ENCODE measurements at places on chromosomes 2 and 18.

DNA sequence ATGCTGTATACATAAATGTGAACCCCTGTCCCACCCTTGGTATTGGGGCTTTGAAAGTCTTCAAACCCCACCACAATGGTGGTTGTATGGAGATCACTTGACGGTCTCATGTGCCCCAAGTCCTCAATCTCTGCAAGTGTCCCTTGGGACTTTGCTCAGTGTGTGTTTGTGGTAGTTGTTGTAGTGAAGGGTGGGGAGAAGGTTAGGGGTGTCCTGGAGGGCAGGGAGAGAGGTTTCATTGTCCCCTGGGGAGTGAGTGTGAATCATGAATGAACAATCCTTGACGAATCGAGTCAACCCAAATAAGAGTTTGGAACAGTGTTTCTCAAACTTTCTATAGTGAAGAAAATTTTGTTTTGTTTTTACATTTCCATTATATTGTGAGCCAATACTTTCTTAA, 28.1 kb downstream of the COL4A3 start:
- no peak for DNase-seq

- DNase-seq = no peak
Observed at GRCh38 chr2:110910423-110910822, 178.1 kb downstream of the ACOXL start.

- DNase-seq = no peak
Observed at GRCh38 chr2:168480356-168480755, 24.3 kb downstream of the CERS6 start.

GRCh38 chr18:58204776-58205442, 160.9 kb downstream of the NEDD4L start:
- DNase-seq = no peak

GRCh38 chr18:62389761-62390481, 64.8 kb downstream of the TNFRSF11A start:
- no peak for DNase-seq

All from stimulated activated CD4-positive, alpha-beta T cell treated with anti-CD3 and anti-CD28 coated beads, Interleukin-4, amount 100 ng/mL, for 1 hour (primary cell).